ENCODE measurements at places on chromosomes 11 and 22.

GRCh38 chr22:39820256-39820655 lies 73.3 kb downstream of the ENTHD1 start:
- peaks cover 15% of the 10 kb centered on the region for H3K27me3 ChIP-seq
- DNase-seq: peak; percentile 65
- no peak overlapping the region for H3K4me3 ChIP-seq
- H3K36me3 ChIP-seq: no peaks in the 10 kb centered on the region
- no peak overlapping the region for H3K27ac ChIP-seq

GRCh38 chr22:17501679-17502285 lies 61.5 kb upstream of the SLC25A18 start:
- H3K4me1 ChIP-seq: no peaks in the 10 kb centered on the region
- peaks cover 33% of the 10 kb centered on the region for H3K27me3 ChIP-seq
- peak; percentile 73 for DNase-seq
- no peak overlapping the region for H3K4me3 ChIP-seq
- no peak overlapping the region for H3K27ac ChIP-seq
- H3K36me3 ChIP-seq: no peaks in the 10 kb centered on the region

GRCh38 chr22:46690146-46690545 lies 47.9 kb downstream of the CERK start:
- H3K27ac ChIP-seq: no peak overlapping the region
- no peaks in the 10 kb centered on the region for H3K36me3 ChIP-seq
- H3K27me3 ChIP-seq: no peaks in the 10 kb centered on the region

DNA sequence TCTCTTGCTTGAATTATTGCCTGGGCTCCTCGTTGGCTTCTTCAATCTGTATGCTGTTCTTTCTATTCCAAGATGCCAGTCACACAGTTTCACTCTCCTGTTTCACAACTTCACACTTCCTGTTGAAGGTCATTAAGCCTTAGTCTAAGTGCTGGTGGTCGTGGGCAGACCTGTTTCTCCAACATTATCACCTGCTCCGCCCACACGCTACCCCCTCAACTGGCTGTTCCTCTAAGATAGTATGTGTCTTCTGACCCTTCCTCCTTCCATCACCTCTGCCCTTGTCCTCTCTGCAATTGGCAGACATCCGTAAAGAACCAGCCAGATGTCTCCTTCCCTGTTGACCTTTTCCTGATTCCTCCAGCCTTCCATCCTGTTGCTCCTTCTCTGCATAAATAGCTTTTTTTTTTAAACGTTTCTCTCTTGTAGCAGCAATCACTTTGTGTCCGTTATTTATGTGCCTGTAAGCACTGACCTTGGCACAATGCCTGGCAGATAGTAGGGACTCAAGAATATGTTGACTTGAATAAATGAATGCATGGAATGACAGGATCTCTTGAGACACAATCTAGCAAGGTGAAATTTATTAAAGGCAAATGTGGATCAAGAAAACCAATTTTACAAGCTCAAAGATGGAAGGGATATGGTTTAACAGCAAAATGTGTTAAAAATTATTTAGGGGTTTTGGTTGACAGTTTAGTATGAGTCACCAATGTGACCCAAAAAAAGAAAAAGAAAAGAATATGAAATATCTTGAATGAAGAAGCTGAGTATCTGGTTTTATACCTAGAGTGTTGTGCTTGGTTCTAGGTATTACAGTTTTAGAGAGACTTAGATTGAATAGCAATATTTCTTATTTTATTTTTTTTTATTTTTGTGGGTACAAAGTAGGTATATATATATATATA lies 12.6 kb downstream of the DIXDC1 start:
- H3K36me3 ChIP-seq: no peaks in the 10 kb centered on the region
- no peaks in the 10 kb centered on the region for H3K4me1 ChIP-seq
- H3K4me3 ChIP-seq: no peak overlapping the region
- H3K27me3 ChIP-seq: no peaks in the 10 kb centered on the region

DNA sequence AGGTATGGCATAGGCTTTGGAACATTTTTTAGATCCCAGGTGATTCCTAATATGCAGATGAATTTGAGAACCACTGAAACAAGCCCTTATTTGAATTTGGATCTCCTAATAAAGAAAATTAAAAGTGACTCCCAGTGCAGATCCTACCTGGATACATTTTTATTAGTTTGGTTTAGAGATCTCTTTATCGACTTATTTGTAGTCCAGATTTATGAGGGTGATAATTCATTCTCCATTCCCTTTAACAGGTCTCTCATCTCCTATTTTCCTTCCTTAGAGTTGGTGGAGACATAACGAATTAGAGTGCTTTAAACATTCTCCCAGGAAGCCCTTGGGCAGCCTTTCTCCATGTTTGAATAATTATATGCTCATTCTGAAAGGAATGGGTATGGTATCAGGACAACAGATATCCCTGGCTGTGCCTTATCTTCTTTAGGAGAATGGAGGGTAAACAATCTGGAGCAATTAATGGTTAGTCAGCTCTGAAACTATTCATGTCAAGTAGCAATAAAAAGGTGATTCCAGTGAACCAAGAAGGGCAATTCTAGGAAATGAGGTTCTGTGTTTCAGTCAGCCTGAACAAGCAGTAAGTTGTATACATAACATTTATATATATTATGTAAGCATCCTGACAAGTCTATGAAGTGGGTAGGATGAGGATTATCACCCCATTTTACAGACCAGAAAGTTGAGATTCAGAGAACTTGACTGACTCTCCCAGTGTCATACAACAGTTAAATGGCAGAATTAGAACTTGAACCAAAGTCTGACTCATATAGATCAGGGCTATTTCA lies 53.9 kb upstream of the RCE1 start:
- no peaks in the 10 kb centered on the region for H3K36me3 ChIP-seq
- peaks cover 32% of the 10 kb centered on the region for H3K4me1 ChIP-seq
- H3K27me3 ChIP-seq: no peaks in the 10 kb centered on the region
- peak; percentile 96 for DNase-seq
- H3K4me3 ChIP-seq: no peak overlapping the region
- peak overlapping the region; percentile 74 for H3K27ac ChIP-seq

GRCh38 chr22:37267135-37267587 lies 15.1 kb upstream of the CYTH4 start:
- peaks cover 2% of the 10 kb centered on the region for H3K4me1 ChIP-seq
- H3K36me3 ChIP-seq: no peaks in the 10 kb centered on the region
- peak; percentile 57 for DNase-seq
- H3K27ac ChIP-seq: no peak overlapping the region

Measured in PC-3 (cell line).